ENCODE measurements at places on chromosomes 6 and 20. TPM values are rescaled to one million over a fixed set of nuclear protein-coding genes. Genes with fewer than 3 reads are reported as not detected.

DNA sequence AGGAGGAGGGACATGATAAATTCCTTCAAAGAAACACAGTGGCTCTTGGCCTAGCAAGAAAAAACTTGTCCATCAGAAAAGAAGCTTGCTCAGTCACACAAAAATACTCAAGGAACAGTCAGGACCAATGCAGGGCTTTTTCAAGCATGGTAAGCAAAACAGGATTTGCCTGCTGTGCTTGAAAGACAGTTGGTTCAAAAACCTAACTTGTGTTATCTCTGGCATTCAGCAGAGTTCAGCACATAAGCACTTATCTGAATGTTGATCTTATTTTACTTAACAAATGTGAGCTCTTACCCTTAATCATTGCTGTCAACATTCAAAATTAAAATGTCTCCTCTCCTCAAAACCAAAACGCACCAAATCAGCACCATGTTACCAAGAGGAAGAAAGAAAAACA is 38.3 kb downstream of the ATG5 start:
- no peak overlapping the region for H3K4me3 ChIP-seq
- no peak for DNase-seq
- no peak overlapping the region for H3K27ac ChIP-seq
- peaks cover 20% of the 10 kb centered on the region for H3K36me3 ChIP-seq
- peaks cover 41% of the 10 kb centered on the region for H3K4me1 ChIP-seq

- H3K36me3 ChIP-seq, result no peaks in the 10 kb centered on the region
- H3K4me3 ChIP-seq, result no peak overlapping the region
- peaks cover 39% of the 10 kb centered on the region for H3K27me3 ChIP-seq
- H3K4me1 ChIP-seq, result no peaks in the 10 kb centered on the region
- no peak for DNase-seq
- no peak overlapping the region for H3K27ac ChIP-seq
Observed at GRCh38 chr20:49446808-49447207, 35.7 kb downstream of the KCNB1 start.

GRCh38 chr20:25126204-25127029 is 44.5 kb upstream of the VSX1 start:
- H3K27me3 ChIP-seq, result no peaks in the 10 kb centered on the region
- no peak overlapping the region for H3K4me3 ChIP-seq
- no peak for DNase-seq

DNA sequence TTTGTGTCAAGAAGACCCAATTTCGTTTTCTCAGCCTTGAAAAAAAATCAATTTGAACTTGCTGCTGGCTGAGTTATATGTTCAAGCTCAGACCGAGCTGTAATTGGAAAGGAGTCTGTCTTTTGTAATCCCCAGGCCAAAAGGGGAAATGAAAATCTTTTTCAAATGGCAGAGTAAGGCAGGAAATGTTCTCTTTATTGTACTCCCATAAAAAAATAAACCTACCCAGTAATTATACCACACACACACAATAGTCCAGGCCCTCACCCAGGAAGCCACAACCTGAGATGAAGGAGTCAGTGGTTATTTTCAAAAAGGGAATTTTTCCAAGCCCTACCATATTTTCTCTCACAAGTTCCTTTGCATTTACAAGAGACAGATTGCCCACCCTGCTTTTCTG is 45.3 kb downstream of the CLIC5 start:
- peaks cover 13% of the 10 kb centered on the region for H3K4me1 ChIP-seq
- no peak overlapping the region for H3K4me3 ChIP-seq
- no peak overlapping the region for H3K27ac ChIP-seq
- H3K36me3 ChIP-seq, result no peaks in the 10 kb centered on the region

DNA sequence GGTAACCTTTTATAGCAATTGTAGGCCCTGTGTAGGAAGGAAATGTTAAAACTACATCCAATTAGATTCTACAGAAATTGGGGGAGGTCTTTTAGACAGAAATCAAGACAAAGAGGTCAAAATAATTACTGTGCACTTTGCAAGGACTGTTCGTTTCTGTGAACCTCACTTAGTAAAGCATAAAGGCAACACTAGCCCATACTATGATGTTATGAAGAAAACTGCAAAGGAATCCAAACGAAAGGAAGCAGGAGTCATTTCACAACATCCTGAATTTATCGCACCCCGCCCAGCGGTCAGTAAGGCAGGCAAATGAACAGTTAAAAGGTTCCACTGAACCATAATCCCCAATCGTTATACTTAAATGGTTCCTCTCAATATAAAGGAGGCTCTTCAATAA is 429.5 kb upstream of the ARID1B start:
- H3K4me3 ChIP-seq, result no peak overlapping the region
- DNase-seq, result no peak
- H3K27me3 ChIP-seq, result peaks cover 19% of the 10 kb centered on the region
- H3K27ac ChIP-seq, result no peak overlapping the region

DNA sequence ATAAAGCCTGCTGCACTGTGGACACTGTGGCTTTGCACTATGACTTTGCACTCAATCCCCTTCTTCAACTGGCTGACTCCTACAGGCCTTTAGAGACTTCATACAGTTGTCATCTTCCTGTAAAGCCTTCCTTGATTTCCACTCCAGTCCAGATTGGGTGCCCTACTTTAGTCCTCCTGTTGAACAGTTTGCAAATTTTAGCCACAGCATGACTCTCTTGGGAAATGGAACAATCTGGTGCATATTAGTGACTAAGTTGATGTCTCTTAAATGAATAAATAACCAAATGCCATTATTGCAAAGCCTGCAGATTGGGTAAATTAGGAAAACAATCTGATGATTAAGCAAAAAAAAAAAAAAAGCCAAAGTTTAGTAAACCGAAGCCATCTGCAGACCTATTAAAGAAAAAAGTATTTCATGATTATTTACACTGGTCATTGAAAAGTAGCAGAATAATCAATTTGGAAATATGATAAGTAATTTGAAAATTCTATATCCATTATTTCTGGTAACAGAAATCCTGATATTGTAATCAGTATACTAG is 12.6 kb downstream of the PLCB4 start:
- no peak overlapping the region for H3K27ac ChIP-seq
- H3K36me3 ChIP-seq, result no peaks in the 10 kb centered on the region
- H3K4me1 ChIP-seq, result no peaks in the 10 kb centered on the region
- no peaks in the 10 kb centered on the region for H3K27me3 ChIP-seq
- no peak overlapping the region for H3K4me3 ChIP-seq
- DNase-seq, result no peak

- H3K4me1 ChIP-seq, result peaks cover 4% of the 10 kb centered on the region
- peaks cover 23% of the 10 kb centered on the region for H3K27me3 ChIP-seq
Observed at GRCh38 chr6:135271626-135272025, 90.5 kb downstream of the MYB start.

- no peaks in the 10 kb centered on the region for H3K27me3 ChIP-seq
- no peak for DNase-seq
- peaks cover 12% of the 10 kb centered on the region for H3K36me3 ChIP-seq
- no peak overlapping the region for H3K27ac ChIP-seq
- H3K4me1 ChIP-seq, result peaks cover 55% of the 10 kb centered on the region
Observed at GRCh38 chr20:21323640-21324039, 20.5 kb downstream of the XRN2 start.

GRCh38 chr6:116078522-116078921 is 17.8 kb upstream of the FRK start:
- no peaks in the 10 kb centered on the region for H3K36me3 ChIP-seq
- H3K27ac ChIP-seq, result no peak overlapping the region
- no peaks in the 10 kb centered on the region for H3K4me1 ChIP-seq

Gene VSX1
- total RNA-seq, result not detected

Gene SPEF1
- total RNA-seq, result 0.36 TPM

Gene DZANK1
- 2.2 TPM for total RNA-seq

Gene LRRC73
- total RNA-seq, result 0.39 TPM
